ENCODE measurements at places on chromosomes 7 and 10. TPM values are rescaled to one million over a fixed set of nuclear protein-coding genes. Genes with fewer than 3 reads are reported as not detected.
A peak's percentile ranks its signal among the peaks of the same experiment; 100 is the strongest.

- DNase-seq = no peak
Measured at GRCh38 chr7:18820981-18821380, 296.5 kb downstream of the TWIST1 start.

GRCh38 chr7:51015581-51015980 lies 232.9 kb upstream of the GRB10 start:
- DNase-seq = no peak

DNA sequence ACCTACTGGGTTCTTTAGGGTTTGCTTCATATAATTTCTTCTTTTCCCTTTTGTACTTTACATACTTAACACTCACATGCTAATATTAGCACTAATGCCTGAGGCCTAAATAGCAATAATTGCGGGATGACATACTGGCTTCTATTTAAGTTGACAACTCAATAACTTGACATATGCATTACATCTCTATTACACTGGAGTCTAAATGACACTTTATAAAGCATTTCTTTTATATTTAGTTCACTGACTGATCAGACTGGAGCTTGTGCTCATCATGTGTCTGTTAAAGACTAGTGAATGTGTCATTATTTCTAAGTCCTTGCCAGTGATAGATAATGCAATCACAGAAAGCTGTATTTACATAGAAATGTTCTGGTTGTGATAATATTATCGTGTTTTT lies 472.1 kb upstream of the SEMA3A start:
- DNase-seq = no peak

GRCh38 chr10:6650586-6650985 lies 70.5 kb upstream of the PRKCQ start:
- no peak for DNase-seq

GRCh38 chr7:6111041-6111440 lies 79.9 kb downstream of the ANKRD61 start:
- DNase-seq = no peak

- DNase-seq = peak; percentile 63
Measured at GRCh38 chr10:92517034-92517655, 56.7 kb downstream of the IDE start.

Gene SLC13A1
- not detected for total RNA-seq

Gene CPA2
- total RNA-seq = not detected

Data from HT1080 (cell line).